ENCODE measurements at places on chromosomes 12 and 14. TPM values are rescaled to one million over a fixed set of nuclear protein-coding genes. Genes with fewer than 3 reads are reported as not detected.

DNA sequence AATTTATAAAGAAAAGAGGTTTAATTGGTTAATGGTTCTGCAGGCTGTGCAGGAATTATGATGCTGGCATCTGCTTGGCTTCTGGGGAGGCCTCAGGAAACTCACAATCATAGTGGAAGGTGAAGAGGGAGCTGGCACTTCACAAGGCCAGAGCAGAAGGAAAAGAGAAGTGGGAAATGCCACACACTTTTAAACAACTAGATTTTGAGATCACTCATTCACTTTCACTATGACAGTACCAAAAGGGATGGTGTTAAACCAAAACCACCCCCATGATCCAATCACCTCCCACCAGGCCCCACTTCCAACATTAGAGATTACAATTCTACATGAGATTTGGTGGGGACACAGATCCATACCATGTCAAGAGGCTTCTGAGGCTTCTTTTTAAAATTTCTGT is 62.6 kb downstream of the SLC38A4 start:
- no peaks in the 10 kb centered on the region for H3K36me3 ChIP-seq
- no peaks in the 10 kb centered on the region for H3K27me3 ChIP-seq
- no peaks in the 10 kb centered on the region for H3K4me1 ChIP-seq
- no peak overlapping the region for H3K4me3 ChIP-seq
- DNase-seq, result no peak

- no peak for DNase-seq
- peaks cover 5% of the 10 kb centered on the region for H3K36me3 ChIP-seq
Observed at GRCh38 chr12:65368055-65368454, 89.6 kb downstream of the MSRB3 start.

- H3K4me1 ChIP-seq, result no peaks in the 10 kb centered on the region
- H3K27ac ChIP-seq, result no peak overlapping the region
- no peaks in the 10 kb centered on the region for H3K27me3 ChIP-seq
- no peak overlapping the region for H3K4me3 ChIP-seq
Observed at GRCh38 chr14:67575684-67576083, 24.4 kb downstream of the PIGH start.

- H3K27ac ChIP-seq, result no peak overlapping the region
- H3K4me3 ChIP-seq, result no peak overlapping the region
- H3K4me1 ChIP-seq, result no peaks in the 10 kb centered on the region
- no peaks in the 10 kb centered on the region for H3K36me3 ChIP-seq
- no peaks in the 10 kb centered on the region for H3K27me3 ChIP-seq
Observed at GRCh38 chr12:90234472-90234871, 525.8 kb upstream of the ATP2B1 start.

The SMAGP gene
- total RNA-seq, result 7.6 TPM

All from thoracic aorta (tissue), 2 donors.